Ecto neural progenitor cell (in vitro differentiated cells): ENCODE measurements at places on chromosomes 11 and 22.

DNA sequence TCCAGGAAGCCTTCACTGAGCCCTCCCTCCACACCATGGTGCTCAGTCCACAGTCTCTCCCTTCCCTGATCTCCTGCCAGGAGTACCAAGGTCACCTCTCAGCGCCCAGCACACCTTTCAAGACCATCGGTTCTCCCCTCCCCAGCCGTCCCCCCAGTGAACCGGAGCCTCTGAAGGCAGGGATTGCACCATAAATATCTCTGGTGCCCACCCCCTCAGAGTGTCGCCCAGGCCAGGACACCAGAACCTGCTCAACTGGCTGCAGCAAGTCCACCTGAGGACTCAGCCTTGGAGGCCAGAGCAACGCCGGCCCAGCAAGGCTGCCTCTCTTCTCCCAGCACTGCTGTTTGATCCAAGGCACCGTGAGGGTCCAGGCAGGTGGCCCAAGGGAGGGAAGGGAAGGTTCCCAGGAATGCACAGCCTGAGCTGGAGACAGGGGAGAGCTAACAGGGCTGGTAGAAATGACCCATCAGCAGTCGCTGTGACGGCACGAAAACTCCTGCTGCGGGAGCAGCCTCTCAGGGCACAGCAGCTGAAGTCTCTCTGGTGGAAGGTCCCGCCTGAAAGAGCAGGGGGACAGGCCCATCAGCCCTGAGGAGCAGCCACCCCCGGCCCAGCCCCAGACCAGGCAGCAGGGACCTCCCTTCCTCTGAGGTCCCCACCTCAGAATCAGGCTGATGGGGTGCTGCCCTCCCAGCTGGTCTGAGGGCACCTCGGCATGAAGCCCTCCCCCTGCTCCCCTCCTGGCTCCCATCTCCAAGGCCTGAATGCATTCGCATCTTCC is 80.3 kb downstream of the BUD13 start:
- DNase-seq = peak; percentile 41

DNA sequence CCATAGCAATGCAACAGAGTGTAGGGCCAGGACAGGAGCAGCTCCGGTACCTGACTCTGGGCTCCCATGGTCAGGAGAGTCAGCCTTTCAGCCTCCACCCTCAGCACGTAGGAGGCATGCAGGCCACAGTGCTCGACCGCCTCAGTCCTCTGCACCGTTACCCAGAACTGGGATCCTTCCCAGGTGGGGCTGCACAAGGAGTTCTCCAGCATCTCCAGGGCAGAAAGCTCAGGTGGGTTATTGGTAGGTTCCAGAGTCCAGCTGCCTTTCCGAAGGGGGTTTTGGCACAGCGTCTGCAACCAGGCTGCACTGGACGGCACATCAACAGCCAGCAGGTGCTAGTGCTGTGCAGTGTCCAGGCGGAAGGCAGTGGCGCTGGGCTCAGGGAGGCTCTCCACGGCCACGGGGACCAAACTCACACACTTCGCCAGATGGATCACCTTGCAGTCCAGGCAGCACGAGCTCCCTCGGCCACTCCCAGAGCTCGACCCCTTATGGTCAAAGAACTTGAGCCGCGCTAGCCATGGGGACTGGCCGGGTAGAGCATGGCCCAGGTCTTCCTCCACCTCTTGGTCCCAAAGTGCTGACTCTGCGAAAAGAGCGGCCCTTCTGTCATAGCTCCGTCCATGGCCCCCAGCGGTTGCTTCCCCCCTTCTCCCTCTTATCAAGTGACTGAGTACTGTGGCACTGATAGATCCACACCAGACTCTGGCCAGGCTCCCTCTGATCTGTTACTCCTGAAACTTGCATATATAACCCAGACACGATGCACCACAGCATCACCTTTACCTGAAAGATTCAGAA is 6.9 kb upstream of the PHOX2A start:
- no peak for DNase-seq

DNA sequence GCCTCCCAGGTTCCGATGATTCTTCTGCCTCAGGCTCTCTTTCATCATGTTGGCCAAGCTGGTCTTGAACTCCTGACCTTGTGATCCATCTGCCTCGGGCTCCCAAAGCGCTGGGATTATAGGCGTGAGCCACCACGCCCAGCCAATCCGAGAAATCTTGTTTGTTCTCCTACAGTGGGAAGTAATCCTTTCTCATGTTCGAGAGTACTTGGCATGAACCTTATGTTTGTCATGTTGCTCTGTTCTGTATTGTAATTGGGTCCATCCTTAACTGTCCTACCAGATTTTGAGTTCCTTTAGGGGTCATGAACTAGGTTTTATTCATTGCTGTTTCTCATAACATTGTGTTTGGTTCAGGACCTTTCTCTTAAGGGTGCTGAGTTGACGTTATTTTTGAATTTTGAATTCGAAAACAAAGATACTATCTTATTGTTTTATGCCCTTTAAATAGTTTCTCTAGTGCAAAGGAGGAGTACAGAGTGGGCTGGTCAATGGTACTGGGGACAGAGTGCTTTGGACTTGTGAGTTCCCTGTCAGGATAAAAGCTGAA is 113.4 kb upstream of the RRM1 start:
- no peak for DNase-seq

- no peak for DNase-seq
Observed at GRCh38 chr11:78642979-78643675, 68.5 kb upstream of the NARS2 start.

DNA sequence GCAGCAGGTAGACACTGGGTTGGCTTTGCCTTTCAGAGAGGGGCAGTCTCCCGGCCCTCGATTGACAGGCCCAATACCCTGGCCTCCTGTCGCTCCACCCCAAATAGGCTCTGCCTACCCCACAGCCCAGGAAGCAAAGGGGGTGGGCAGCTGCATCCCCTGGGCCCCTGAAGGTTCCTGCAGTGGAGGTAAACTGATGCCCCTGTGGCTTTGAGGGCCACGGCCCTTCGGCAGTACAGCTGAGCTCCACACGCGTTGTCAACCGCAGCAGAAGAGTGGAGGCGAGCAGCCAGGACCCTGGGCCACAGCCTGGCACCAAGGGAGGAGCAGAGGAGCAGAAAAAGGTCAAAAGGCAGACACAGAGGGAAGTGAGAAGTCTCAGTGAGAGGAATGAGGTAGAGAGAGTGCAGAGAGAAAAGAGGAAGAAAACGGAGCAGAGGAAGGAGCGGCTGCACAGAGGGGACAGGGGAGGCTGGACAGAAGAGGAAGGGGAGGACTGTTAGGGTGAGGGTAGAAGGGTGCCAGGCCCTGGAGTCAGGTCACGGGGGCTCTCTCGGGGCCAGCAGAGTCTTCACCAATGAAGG is 64.0 kb downstream of the SLC22A12 start:
- no peak for DNase-seq

DNA sequence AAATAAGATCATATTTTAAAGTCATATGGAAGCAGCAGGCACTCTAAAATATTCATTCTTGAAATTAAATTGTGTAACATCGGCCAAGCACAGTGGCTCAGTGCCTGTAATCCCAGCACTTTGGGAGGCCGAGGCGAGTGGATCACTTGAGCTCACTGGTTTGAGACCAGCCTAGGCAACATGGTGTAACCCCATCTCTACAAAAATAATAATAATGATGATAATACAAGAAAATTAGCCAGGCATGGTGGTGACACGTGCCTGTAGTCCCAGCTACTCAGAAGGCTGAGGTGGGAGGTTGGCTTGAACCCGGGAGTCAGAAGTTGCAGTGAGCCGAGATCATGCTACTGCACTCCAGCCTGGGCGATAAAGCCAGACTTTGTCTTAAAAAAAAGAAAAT is 77.4 kb downstream of the TRIM29 start:
- no peak for DNase-seq

DNA sequence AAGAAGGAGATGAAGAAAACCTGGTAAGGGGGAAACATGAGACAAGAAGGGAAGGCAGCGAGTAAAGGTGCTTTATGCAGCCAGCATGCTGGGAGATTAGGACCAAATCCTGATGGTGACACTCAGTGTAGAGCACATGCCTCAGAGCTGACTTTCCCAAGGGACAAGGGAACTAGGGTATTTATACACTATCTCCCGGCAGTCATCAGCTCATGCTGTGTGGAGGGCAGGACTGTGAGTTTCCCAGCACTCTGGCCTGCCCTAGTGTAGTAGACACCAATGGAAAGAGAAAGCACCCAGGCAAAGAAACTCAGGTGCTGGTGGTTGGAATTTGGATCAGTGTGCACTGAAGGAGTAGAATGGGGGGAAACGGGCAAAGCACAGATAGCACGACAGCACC is 128.3 kb upstream of the CSNK2A3 start:
- no peak for DNase-seq

DNA sequence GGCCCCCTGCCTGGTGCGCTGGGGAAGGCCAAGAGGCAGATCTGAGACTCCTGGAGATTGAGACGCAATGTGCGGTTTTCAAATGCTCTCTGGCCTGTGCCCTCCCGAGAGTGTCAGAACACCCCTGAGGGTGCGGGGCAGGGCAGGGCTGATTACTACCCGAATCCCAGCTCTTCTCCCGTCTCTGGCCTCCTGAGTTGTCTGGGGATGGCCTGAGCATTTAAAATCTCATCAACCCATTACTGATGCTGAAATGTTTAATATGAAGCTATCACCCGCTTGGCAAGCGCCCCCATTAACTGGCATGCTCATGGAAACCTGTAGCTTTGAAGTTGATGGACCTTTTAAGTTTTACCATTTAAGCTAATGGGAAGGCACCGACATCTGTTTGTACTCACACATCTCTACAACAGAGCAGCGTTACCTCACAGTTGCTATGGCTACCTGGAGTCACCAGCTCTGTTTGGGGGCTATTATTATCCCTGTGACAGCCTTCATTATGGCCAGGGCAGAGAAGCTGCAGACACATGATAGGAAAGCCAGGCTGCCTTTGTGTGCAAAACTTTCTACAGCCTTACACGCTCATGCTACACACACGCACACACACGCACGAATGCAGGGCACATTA is 3.6 kb upstream of the MB start:
- no peak for DNase-seq

DNA sequence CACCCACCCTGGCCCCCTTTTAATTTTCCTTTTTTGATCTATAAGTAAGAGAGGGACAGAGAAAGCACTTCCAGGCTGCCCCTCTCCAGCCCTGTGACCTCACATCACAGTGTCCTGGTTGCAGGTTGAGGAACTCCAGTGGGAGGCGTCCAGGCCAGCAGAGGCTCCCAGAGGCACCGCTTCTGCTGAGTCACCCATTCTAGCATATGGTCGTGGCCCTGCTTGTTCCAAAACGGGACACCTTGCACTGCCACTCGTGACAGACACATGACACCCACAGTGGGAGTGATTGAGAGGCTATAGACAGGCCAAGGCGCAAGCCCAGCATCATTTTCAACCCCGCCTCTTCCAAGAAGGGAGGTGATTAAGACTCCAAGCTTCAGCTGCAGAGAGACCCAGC is 16.0 kb upstream of the TMPRSS4 start:
- DNase-seq = no peak

DNA sequence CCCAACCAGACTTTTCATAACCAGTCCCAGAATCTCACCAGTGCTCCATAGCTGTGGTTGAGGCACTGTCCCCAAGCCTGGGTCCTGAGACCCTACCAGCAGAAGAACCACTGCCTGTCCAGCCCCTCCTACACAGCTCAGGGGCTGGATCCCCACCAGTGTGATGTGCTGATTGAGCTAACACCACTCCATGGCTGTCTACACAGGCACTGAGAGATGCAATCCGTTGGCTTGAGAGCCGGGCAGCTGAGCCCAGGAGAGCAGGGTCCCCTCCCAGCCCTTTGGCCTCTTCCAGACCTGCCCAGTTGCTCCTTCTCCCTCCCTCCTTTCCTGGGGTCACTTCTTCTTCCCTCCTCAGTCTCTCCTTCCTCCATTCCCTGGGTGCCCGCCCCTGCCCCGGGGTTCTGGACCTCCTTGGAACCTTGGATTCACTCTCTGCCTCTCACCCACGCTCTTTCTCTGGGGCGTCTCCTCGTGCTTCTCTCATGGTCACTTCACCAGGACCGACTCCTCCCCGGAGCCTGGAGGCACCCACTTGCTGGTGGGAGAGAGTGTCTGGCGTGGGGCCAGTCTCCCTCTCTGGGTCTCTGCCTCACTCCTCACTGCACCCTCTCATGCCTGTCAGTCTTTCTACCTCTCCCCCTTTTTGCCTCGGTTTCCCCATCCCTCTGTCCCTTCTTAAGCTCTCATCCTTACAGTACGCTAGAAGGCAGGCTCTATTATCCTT is 706 bp upstream of the SCYL1 start:
- no peak for DNase-seq

GRCh38 chr11:111538407-111539114 is 2.0 kb upstream of the LAYN start:
- no peak for DNase-seq

DNA sequence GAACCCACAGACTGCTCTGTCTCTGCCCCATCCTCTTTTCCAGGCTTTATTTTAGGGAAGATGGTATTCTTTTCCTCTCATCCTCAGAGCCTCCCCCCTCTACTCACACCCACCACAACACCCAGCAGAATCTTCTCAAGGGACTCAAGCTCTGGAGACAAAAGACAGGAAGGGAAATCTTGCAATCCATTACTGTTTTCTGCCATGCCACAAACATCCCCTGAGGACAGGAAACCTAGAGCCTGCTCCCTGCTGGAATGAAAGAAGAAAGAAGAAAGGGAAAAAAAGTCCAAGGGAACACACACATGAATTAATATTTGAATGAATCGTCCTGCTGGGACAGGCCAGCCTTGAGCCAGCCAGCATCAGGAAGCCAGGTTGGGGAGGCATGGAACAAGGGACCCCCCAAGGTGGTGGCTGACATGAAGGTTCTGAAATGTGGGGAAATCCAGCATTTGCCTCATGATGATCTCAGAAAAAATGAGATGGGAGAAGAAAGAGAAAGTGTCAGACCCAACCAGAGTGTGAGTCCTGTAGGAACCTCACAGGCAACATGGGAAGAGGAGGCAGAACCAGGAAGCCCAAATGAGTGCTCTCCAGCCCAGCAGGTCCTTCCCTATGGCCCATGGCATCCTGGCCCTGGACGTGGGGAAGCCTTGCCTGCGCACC is 34.0 kb downstream of the SLCO2B1 start:
- no peak for DNase-seq

DNA sequence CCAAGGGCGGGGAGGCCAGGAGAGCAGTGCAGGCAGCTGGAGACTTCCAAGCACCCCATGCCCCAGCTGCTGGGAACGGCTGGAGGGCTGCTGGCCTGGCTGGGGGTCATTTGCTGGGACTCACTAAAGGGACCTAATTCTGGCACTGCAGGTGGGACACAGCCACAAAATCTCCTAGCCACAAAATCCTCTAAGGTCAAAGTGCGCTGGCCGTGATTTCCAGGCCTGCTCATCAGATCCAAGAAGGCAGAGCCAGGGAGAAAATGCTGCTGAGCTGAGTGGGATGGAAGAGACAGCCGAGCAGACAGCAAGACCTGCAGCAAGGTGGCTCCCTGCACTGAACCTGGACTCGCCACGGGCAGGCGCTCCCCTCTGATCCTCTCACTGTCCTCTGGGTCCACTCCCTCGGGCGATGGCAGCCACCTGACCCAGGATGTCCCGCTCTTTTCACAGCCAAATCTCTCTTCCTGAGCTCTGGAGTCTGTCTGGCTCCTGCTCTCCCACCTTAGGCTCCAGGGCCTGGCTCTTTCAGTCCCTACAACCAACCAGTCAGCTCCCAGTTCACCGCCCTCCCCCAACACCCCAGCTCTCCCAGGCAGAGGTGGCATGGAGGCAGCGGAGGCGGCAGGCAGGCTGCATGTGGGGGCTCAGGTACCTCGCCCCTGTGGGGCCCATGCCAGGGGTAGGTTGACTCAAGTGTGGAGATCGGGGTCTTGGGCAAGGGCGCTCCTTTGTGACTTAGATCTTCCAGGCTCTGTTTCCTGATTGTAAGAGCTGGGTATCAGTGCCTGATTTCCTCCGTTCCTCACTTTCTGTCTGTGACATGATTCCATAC is 14.5 kb downstream of the OVOL1 start:
- peak; percentile 45 for DNase-seq

- DNase-seq = no peak
Observed at GRCh38 chr11:77197626-77198320, 69.7 kb downstream of the MYO7A start.

GRCh38 chr22:47589271-47590250 is 827.1 kb downstream of the TBC1D22A start:
- DNase-seq = no peak
